Placental pericyte (primary cell): ENCODE measurements at places on chromosomes 5 and 9. TPM values are rescaled to one million over a fixed set of nuclear protein-coding genes. Genes with fewer than 3 reads are reported as not detected.

C5orf58 gene
- under 0.01 TPM in 1 of 2 replicates, not detected in the other for total RNA-seq

PLPP7 gene
- 4.3 and 5.5 TPM in 2 replicates for total RNA-seq

C9orf50 gene
- not detected in 2 replicates for total RNA-seq

FAM169A gene
- under 0.01 and 0.57 TPM in 2 replicates for total RNA-seq

GPR151 gene
- not detected in 2 replicates for total RNA-seq
